Eye (tissue), 1 donor: ENCODE measurements at places on chromosomes 5 and 9.

GRCh38 chr9:87611776-87612175 is 114.1 kb downstream of the DAPK1 start:
- DNase-seq, result no peak

- peak; percentile 9 for DNase-seq
Measured at GRCh38 chr9:130072515-130073235, 19.0 kb downstream of the GPR107 start.

DNA sequence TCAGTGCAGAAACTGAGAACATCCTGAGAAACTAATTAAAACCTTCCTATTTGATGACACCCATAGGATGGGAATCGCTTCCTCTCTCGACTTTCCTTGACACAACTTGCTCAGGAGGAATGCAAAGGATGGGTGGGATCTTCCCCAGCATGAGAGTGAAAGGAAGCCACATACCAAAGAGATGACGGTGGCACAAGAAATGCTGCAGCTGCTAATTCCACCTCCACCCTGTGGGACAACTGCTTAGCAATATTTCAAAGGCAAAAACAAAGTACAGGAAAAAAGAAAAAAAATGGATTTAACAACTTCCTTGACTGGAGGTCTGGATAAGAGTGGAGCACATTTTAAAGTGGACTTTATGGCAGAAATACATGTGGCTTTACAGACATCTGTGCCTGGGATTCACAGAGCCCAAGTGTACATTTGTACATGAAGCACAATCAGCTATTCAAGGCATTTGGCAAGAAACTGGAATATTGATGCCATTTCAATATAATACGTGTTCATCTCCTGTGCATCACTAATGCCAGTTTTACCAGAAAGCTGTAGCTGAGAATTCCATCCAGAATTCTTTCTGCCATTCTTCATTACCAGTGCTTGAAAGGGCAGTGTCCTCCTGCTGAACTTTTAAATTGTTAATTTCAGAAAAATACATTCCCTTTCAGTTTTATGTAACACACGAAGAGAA is 359.2 kb upstream of the ACTBL2 start:
- peak; percentile 83 for DNase-seq

- no peak for DNase-seq
Measured at GRCh38 chr9:94882966-94883641, 156.6 kb downstream of the AOPEP start.

DNA sequence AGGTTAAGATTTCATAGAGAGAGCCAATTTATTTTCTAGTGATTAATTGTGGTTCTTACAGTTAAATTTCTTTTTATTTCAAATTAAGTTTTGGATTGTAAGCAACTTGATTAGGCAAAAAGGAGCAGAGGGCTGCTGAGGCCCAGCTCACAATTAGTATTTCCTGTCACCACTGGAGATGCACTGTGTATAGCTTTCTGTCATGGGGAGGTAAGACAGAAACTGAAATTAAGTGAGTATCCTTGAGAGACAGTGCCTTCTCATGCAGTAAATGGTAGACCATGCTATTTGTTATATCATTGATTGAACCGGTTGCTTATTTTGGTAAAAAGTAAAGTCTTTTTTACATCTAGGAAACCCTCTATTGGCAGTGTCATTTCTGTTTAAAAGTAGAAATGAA is 190.7 kb downstream of the CCDC171 start:
- DNase-seq, result no peak

DNA sequence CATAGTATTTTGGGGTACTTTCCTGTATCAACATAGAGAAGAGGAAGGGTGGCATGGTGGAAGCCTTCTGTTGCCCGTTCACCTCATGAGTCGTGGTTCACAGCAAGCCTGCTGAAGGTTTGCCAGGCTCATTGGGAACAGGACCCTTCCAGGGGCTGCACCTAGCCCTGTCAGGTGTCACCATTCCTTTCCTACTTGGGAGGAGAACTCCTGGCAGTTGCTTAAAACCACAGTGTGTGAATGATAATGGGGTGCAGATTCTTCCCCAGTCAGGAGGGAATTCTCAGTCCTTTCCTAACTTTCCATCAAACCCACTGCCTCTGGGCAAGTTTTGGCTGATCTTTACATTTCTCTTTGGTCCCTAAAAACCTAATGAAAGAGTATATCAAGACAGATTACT is 99.4 kb upstream of the CTNND2 start:
- DNase-seq, result no peak

DNA sequence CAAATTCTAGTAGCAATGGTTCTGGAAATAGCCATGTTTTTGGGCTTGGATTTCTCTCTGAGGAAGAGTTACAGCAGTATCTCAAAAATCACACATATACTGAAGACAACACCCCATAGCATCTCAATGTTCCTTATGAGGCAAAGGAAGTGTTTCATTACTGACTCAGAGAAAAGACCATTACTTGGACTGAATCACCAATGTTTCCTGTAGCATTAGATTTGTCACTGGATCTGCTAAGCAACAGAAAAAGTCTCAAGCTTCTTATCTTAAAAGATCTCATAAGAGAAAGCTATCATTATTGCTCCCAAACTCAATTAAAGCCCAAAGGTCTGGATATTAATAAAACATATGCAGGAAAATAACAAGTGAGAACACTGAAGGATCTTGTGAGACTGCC is 272.4 kb downstream of the ADAMTS6 start:
- DNase-seq, result no peak

DNA sequence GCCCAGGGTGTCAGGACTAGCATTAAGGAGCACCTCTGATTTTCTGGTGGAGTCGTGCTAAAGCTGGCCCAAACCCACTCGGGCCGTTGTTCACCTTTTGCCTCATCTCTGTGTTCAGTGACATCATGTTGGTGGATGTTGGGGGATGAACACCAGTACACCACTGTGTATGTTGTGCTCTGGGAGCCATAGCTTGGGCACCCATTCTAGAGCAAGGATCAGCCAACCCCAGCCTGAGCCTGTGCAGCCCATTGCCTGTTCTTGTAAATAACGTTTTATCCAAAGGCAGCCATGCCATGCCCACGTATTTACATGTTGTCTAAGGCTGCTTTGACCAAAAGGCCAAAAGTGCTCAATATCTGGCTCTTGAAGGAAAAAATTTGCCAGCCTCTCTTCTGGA is 245.6 kb downstream of the FANCC start:
- no peak for DNase-seq

DNA sequence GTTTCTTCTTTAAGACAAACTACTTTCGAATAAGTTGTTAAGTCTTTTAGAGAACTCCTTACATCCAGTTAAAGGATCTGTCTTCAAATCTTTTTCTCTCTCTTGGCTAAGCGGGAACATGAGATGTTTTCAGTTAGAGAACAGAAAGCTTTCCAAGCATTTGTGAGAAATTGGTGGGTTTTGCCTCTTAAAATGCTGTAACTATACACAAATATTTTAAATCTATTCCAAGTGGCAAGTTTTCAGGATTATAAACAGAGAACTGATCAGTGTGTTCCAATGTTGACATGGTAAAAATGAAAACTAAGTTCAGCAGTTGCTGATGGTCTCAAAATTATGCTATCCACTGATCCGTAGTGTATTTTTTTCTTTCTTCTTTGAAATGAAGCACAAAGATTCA is 100.4 kb downstream of the EBF1 start:
- peak; percentile 74 for DNase-seq
